ENCODE measurements at places on chromosomes 2 and 18. TPM values are rescaled to one million over a fixed set of nuclear protein-coding genes. Genes with fewer than 3 reads are reported as not detected.

RMDN2 gene
- 16.4 TPM for total RNA-seq

COL3A1 gene
- total RNA-seq, result 13.8 TPM

TMX3 gene
- 21.5 TPM for total RNA-seq

ST8SIA3 gene
- total RNA-seq, result 0.07 TPM

LOXHD1 gene
- not detected for total RNA-seq

RNF103 gene
- total RNA-seq, result 41.8 TPM

VWC2L gene
- total RNA-seq, result not detected

ANKRD62 gene
- not detected for total RNA-seq

AKAIN1 gene
- not detected for total RNA-seq

SYT4 gene
- not detected for total RNA-seq

ANKZF1 gene
- total RNA-seq, result 27.8 TPM

IL1A gene
- total RNA-seq, result not detected

MDH1B gene
- not detected for total RNA-seq

MYOM1 gene
- total RNA-seq, result 13.5 TPM

SULT1C4 gene
- 0.92 TPM for total RNA-seq

SPHKAP gene
- total RNA-seq, result not detected

ESPNL gene
- total RNA-seq, result 0.11 TPM

C2orf15 gene
- 1.4 TPM for total RNA-seq

SAG gene
- total RNA-seq, result not detected

RUFY4 gene
- 0.11 TPM for total RNA-seq

NLRC4 gene
- total RNA-seq, result 0.74 TPM

DSG4 gene
- total RNA-seq, result not detected

MORN2 gene
- 4.1 TPM for total RNA-seq

AFF3 gene
- 6.6 TPM for total RNA-seq

GPR39 gene
- 5.1 TPM for total RNA-seq

ZNF512 gene
- 6.9 TPM for total RNA-seq

BCL11A gene
- total RNA-seq, result 0.06 TPM

Data from right lobe of liver (tissue), 6 donors.